HEK293T (cell line): ENCODE measurements at places on chromosomes 6 and 20.

DNA sequence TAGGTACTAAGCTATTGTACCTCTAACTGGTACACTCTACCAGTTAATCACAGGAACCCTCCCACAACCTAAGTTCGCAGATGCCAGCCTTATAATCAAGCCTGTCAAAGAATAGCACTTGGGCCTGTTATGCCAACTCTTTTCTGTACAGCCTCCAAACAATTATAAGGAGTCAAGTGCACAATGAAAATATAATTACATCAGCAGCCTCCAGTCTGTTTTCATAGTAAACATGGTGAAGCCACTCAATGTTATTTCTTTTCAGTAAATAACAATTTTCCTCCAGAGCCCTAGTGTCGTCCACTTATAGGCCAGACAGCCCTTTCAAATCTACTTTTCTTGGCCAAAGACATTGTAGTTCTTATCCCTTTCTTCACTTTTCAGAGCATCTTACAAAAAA, 82.7 kb upstream of the CARMIL1 start:
- DNase-seq: no peak

DNA sequence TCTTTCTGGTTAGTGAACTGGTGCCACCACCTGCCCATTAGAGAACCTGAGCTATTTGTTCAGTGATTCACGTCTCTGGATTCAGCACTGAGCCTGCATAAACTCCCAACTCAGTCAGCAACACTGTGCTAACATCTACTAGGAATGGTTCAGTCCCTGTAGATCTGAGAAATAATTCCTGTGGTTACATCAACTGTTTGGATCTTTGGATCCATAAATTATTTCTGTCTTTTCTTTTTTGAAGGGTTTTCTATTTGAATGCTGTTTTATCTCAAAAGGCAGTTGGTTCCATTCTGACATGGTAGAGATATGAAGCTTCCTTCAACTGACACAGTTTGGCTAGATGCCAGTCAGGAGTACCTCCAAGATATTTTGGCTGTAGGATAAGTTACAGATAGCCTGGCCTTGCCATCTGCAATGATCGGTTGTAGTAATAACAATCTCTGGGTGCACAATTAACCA, 125.9 kb downstream of the TRMT11 start:
- no peak for DNase-seq

DNA sequence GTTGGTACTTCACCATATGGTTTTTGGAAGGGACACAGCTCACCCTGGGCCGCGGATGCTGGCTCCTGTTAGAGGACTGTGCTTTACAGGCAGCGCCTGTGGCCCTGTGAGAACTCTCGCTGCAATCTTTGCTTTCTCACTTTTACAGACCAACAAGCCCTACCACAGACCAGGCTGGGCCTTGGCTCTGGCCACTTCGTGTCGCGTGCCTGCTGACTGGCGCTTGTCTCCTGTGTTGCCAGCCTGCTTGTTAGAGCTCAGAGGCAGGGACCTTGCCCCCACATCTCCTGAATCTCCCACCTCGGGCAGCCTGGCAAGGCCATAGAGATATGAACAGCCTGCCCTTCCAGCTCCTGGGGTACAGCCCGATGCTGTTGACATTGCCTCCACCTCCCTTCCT, 56.1 kb downstream of the SYNJ2 start:
- DNase-seq: no peak

DNA sequence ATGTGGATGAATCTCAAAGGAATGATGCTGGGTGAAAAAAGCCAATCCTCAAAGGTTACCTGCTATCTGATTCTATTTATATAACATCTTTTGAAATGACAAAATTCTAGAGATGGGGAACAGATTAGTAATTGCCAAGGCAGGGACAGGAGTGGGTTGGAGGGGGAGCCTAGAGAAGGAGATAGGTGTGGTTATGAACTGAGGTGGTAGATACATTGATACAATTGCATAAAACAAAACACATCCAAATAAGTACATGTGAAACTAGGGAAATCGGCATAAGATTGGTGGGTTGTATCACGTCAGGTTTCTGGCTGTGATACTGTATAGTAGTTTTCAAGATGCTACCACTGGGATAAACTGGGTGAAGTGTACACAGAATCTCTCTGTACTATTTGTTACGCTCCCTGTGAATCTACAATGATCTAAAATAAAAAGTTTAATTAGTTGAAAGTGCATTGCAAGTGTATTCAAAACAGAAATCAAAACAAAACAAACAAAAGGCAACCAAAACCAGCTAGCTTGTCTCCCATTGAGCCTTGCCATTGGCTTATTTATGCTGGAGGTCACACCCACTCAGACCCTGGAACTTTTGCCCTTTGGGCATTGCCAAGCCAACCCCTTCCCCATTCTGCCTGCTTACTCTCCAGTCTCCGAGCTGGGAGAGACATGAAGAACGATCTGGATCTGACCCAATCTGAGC, 27.8 kb downstream of the PPP1R16B start:
- no peak for DNase-seq

DNA sequence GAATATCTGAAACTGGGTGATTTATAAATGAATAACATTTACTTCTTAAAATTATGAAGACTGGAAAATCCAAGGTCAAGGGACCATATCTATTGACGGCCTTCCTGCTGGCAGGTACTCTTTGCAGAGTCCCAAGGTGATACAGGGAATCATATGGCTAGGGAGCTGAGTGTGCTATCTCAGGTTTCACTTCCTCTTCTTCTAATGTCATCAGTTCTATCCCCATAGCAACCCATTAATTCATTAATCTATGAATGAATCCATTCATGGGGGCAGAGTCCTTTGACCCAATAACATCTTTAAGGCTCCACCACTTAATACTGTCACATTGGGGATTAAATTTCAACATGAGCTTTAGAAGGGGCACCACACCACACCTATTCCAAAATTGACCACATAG, 772.0 kb downstream of the HACE1 start:
- DNase-seq: no peak

DNA sequence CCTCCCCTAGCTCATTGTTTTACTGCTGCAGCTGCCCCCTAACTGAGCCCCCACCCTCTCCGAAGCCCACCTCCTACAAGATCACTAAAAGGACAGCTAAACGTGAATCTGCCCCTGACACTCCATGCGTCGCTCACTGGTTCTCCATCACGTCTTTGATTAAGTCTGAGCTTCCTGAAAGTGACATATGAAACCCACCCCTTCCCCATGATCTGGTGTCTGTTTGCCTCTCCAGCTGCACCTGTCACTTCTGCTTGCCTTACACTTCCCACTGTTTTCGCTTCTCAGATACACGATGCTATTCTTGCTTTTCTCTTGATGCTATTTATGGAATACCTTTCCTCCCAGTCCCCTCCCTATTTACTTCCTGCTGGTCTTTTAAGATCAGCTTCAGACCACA, 8.0 kb upstream of the PERP start:
- no peak for DNase-seq

DNA sequence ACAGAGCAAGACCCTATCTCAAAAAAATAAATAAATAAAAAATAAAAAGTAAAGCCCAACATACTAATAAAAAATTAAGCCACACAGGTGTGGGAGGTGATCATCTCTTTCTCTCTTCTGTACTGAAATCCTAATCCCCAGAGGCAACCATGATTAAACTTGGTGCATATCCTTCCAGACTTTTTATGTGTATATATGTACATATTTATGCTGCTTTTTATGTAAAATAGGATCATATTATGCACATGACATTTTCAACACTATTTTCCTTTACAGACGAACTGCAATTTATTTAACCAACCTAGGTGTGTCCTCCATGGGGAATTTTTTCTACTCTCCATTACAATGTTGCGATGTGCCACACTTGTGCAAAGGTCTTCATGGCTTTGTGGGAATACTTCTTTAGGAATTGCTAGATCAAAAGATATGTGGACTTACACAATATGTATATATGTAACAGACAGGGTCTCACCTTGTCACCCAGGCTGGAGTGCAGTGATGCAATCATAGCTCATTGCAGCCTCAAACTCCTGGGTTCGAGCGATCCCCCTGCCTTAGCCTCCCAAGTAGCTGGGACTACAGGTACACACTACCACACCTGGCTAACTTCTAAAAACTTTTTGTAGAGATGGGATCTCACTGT, 23.7 kb downstream of the RMND1 start:
- DNase-seq: no peak

DNA sequence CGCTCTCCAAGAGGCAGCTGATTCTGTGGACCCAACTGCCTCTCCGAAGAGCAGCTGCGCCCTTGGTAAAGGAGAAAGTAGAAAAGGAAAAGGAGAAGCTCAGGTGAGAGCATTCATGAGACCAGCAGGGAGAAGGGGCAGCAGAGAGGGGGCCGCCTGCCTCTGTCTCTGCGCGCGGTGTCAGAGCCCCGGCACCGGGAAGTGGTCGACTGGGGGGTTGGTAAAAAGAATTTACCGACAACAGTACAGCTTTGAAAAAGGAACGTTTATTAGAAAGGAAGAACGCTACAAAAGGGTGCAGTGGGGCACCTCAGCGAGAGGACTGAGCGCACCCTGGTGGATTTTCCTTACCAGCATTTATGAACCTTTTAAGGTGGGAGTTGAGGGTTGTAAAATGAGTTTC, 61.9 kb downstream of the GPR6 start:
- DNase-seq: no peak

GRCh38 chr6:163731215-163732013, 316.9 kb downstream of the QKI start:
- DNase-seq: no peak

- DNase-seq: no peak
These were observed 91.6 kb upstream of the RIPOR2 start for GRCh38 chr6:25027221-25027916.

- DNase-seq: no peak
These were observed 563 bp downstream of the MGME1 start for GRCh38 chr20:17969278-17969883.

- no peak for DNase-seq
These were observed 2.7 kb downstream of the HLA-DOB start for GRCh38 chr6:32814145-32814544.

DNA sequence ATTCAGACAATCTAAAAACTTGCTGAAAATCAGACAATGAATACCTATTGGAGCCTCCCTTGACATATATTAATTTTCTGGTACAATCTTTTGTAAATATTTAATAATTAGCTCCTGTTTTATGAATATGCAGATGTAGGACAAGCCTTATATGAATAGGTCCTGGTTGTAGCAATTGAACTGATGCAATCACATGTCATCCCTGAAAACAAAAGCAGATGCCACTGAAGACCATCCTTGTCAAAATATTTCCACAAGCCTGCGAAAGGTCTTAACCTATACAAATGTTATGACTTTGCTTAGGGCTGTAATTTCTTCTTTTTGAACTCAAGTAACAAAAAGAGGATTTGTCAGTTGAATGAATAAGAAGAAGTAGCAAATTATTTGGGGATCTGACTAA, 722.1 kb downstream of the EYS start:
- DNase-seq: no peak

- DNase-seq: no peak
These were observed 1152.0 kb downstream of the HACE1 start for GRCh38 chr6:103707596-103708325.

DNA sequence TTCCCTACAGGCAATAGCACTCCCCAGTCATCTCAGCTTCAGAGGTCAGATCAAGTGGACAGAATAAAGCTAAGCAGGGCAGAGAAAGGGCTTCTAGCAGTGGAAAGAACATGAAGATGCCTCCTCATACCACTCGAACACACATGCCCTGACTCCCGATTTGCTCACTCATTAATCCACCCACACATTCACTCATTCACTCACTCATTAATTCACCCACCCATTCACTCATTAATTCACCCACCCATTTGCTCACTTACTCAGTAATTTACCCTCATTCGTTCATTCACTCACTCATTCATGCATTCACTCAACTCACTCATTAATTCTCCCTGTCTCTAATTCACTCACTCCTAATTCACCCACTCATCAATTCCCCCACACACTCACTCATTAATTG, 43.9 kb downstream of the HNF4A start:
- no peak for DNase-seq

- no peak for DNase-seq
These were observed 215.6 kb upstream of the NRSN1 start for GRCh38 chr6:23910420-23910819.

DNA sequence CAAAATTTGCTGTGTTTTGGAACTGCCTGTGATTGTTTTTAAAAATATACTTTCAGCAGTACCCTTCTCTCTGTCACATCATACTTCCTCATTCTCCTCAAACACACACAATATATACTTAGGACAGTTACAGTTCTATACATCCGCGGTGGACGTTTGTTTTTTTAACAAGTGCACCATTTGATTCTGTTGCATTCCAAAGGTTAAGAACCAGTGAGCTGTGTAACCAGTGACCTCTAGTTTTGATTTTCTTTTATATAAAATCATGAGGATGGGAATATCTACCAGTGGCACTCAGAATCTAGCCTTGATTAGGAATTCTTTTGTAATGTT, 152.8 kb downstream of the CARMIL1 start:
- no peak for DNase-seq
